ENCODE measurements at places on chromosomes 6 and 20. TPM values are rescaled to one million over a fixed set of nuclear protein-coding genes. Genes with fewer than 3 reads are reported as not detected.

Gene GJA10
- not detected for total RNA-seq

DNA sequence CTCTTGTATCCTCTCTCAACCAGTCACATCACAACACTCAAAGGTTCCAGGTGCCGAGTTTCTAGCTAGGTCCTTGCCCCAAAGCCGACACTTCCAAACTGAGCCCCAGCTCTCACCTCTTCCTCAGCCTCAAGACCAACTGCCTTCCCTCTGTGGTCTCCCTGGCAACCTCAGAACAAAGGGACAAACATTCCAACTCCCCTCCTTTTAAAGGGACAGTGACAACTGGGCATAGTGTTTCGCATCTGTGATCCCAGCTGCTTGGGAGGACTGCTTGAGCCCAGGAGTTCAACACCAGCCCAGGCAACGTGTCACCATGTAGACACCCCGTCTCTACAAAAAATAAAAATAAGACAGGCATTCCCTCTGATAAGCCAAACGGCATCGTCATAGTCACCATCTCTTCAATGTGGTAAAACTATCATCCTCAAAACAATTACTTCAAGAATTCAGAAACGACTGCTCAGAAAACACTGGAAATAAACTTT lies 11.3 kb downstream of the DIDO1 start:
- no peak for DNase-seq

- DNase-seq = no peak
Observed at GRCh38 chr20:36098364-36098763, 56.2 kb upstream of the EPB41L1 start.

- no peak for DNase-seq
Observed at GRCh38 chr6:132060591-132060990, 109.4 kb upstream of the CCN2 start.

DNA sequence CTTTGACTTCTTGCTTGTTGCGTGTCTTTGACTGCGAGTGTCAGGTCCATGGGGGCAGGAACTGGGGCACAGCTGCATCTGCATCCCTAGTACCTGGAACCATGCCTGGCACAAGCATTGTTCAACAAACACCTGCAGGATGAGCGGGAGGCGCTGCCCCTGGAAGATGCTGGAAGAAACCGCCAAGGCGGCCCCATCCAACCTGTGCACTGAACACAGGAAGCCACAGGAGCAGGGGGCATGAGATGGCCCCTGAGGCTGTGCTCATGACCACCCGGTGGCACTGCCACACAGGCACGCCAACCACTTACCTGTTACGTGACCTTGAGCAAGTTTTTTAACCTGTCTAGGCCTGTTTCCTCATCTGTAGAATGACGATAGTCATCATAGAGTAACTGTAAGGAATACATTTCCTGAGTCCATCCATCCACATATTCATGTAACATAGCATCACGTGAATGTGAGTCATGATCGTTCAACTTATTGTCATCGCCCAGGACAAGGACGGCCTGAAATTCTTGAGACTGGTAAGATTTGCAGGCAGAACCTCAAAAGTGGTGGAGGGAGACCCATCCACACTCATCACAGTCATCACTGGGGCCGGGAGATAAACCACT lies 374.2 kb downstream of the PREX1 start:
- DNase-seq = no peak

- DNase-seq = no peak
Observed at GRCh38 chr6:34142061-34142998, 3.6 kb downstream of the GRM4 start.

All from ovary (tissue), 10 donors.